Stimulated activated CD8-positive, alpha-beta memory T cell treated with anti-CD3 and anti-CD28 coated beads, Interleukin-15, amount 100 ng/mL, for 4 hours (primary cell): ENCODE measurements at places on chromosomes 5 and 9.

DNA sequence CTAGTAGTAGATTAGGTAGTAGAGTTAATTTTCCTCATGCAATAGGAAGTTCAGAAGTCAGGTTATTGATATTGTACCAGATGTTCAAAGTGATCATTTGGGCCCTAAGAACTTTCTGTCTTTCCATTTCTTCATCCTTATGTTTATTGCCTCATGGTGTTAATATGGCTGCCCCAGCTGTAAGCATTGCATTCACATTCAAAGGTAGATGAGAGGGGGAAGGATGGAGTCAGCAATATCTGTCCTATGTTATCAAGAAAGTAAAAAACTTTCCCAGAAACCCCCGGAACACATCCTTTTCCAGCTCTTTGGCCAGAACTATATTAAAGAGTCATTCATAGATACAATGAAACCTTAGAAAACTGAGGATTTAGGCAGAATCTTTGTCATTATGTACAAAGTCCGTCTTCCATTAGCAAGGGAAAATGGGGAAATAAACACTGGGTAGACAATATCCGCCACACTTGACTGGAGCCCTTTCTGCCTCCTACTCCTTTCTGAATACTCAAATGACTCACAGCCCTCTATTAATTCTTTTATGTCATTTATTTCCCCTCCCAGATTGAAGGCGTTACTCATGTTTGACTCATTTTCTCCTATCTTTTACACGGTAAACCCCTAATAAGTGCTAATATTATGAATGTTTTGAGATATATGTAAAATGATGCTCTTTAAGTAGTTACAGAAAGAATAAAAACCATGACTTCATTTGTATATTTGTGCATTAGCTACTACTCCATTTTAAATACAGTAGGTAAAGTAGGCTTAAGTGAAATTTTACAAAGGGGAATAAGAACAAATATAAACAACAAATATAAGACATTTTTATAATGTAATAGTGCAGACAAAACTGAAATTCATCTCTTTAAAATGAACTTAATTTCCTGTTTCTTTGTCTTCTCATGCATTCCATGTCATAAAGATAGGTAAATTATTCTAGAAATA, 127.6 kb downstream of the SLF1 start:
- DNase-seq = no peak

- DNase-seq = no peak
Measured at GRCh38 chr5:166649676-166650075, 1641.8 kb upstream of the WWC1 start.

- DNase-seq = no peak
Measured at GRCh38 chr9:93252781-93253530, 69.0 kb downstream of the WNK2 start.

DNA sequence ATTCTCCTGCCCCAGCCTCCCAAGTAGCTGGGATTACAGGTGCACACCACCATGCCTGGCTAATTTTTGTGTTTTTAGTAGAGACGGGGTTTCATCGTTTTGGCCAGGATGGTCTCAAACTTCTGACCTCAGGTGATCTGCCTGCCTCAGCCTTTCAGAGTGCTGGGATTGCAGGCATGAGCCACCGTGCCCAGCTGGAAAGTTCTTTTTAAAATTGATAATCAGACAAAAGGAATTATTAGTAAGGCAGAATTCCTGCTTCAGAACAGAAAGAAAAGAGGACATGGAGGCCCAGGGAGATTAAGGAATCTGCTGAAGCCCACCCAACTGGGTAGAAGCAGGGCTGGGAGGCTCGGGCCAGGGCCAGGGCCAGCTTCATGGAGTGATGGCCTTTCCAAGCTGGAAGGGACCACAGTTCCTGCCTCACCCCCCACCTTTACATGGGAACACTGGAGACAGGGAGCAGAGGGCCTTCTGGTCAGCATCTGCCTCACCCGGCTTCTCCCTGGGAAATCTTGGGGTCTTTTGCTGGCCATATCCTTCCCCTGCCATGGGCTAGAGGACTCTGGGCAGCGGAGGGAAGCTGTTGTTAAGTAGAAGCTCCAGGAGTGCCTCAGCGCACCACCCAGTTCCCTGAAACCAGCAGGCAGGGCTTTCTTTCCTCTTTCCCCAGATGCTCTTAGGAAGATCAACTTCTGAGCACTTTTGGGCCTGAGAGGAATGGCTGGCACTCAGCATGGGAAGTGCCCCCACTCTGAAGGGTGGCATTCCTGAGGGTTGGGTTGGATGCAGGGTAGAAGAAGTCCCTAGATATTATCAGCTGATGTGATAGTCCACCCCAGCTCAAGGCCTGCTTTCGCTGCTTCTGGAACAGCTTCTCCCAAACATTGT, 70.1 kb downstream of the RGS3 start:
- no peak for DNase-seq

DNA sequence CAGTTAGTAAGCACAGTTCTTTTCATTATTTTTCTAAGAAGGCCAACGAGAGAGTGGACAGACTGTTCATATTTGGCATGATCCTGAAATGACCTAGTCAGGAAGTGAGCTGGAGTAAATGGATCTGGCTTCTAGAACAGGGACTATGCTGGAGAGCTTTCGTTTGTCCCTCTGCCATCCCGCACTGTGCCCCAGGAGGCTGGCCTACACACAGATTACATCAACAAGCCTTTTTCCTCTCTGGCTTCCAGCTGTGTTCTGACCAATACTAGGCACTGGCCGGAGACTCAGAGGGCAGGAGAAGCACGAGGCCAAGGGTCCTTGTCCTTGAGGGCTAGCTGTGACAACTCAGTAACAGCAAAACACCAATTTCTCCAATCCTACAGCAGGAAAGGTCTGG, 127.8 kb downstream of the MED27 start:
- DNase-seq = no peak

GRCh38 chr5:3251784-3252183, 343.8 kb upstream of the IRX1 start:
- no peak for DNase-seq

DNA sequence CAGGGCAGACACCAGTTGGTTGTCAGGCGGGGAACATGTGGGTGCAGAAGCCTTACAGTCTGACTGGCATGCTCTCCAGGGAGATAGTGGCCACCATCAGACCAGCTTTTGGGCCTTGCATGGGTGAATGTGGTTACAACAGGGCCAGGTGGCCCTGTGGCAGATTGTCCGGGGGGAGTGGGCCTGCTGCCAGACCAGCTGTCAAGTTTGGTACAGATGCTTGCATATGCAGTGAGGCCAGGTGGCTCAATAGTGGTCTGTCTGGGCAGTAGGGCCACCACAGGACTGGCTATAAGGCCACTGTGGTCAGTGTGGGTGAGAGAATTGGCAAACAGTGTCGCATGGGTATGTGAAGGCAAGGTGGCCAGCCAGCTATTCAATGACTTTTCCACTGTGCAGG, 148.7 kb downstream of the FAM174A start:
- no peak for DNase-seq

GRCh38 chr9:17730899-17731298, 152.0 kb downstream of the SH3GL2 start:
- DNase-seq = no peak

DNA sequence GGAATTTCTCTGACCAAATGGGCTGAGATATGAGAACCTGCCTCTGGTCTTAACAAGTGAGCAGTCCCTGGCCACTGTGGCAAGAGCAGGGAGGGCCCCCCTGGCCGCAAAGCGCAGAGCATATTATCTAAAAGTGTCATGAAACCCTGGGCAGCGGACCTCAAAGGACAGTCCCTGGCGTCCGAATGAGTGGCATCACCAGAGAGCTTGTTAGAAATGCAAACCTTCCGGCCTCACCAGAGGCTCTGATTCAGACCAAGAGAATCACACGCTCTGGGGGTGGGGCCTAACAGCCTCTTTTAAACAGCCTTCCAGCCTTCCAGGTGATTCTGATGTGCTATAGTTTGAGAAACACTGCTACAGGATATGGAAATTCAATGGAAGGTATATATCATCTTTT, 10.9 kb downstream of the PTPN3 start:
- DNase-seq = no peak

DNA sequence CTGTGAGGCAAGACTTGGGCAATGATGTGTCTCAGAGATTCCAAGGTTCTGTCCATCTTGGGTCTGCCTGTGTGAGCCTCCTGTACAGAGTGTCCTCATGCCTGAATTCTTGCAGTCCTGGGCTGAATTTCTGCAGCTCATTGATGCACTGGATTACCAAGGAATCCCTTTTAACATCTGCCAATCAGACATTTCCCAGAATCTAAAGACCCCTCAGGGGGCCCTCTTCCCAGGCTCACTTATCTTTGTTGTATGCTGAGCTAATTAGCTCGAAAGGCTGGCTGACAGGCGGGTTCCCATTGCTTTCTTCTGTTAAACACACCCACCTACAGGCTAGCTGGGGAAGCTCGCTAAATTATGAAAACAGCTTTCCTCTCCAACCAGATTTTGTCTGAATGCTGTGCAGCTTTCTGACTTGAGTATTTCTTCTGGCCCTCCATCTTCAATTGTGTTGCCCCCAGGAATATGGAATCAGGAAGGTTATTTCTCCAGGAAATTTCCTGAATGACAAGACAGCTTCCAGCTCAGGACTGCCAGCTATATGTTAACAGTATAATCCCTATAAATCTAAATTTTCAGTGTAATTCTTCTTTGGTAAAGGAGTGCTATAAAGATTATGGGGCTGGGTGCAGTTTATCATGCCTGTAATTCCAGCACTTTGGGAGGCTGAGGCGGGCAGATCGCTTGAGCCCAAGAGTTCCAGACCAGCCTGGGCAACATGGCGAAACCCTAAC, at the start of gene LIX1:
TSS of gene LIX1 (minus strand) at position 91 of the 734 bp plus-strand sequence. CDS start at position 56, 35 bp downstream.
- no peak for DNase-seq
